NCI-H82 (cell line): ENCODE measurements at places on chromosomes 1 and 21.

- no peak for DNase-seq
Observed at GRCh38 chr1:45842786-45843185, 39.4 kb downstream of the MAST2 start.

GRCh38 chr1:245121523-245121922 is 33.3 kb upstream of the KIF26B start:
- DNase-seq = no peak

DNA sequence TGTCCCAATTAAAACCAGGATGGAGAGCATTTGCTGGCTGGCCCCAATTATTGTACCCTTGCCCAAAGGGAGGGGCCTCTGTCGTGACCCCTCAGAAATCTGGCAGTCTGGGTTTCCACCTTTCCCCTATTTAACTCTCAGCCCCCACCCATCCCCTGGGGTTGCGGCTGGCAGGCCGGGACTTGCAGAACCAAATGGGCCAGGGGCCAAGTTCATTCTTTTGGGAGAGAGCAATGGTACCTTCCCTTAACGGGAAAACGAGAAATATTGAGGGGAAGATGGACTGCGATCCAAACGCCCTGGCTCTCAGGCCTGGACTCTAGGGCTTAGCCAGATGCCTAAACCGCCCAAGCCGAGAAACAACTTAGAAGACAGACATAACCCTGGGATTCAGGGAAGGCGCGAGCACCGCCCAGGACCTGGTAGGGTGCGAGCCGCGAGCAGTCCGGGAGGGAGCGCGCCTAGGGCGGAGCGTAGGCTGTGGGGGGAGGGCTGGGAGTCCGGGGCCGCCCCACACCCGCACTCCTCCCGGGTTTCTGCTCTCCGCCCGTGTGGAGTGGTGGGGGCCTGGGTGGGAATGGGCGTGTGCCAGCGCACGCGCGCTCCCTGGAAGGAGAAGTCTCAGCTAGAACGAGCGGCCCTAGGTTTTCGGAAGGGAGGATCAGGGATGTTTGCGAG is at the start of gene SLC27A3:
SLC27A3 (plus strand) TSS at position 628 of the 678 bp plus-strand sequence. CDS start 91 bp downstream, outside the sequence.
- peak; percentile 84 for DNase-seq

GRCh38 chr21:42716074-42716473 is 62.7 kb downstream of the PDE9A start:
- no peak for DNase-seq

DNA sequence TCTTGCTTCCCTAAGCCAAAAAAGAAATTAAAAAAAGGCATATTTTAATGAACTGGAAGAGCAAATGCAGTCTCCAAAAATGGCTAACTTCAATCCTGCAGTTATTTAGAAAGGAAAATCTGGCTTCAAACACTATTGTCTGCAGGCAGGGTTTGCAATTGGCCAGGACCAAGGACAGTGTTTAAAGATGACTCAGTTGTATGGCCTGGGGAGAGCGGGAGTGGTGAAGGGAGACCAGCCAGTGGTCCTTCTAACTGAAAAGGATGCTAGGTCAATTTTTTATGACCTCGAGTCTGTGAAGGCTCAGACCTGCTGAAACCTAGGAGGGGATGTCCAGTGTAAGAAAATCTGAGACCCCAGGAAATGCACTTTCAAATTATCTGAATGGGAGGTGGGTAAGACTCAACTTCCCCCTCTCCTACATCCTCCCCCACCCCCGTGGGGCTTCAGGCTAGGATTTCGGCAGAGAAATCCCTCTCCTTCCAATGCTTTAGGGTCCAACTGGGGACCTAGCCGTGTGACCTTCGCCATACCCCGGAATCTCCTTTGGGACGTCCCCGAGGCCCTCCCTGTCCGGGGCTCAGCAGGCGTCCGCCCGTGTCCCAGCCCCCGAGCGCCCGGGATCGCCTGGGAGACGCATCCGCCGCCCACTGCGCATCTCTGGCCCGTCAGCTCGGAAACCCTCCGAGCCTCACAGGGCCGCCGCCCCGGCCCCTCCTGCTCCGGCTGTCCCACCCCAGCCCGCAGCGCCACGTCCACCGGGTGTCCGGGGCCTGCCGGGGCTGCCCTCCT is 602 bp upstream of the RIMKLA start:
- DNase-seq = peak; percentile 80

GRCh38 chr1:14590411-14591180 is 7.9 kb upstream of the KAZN start:
- DNase-seq = no peak

DNA sequence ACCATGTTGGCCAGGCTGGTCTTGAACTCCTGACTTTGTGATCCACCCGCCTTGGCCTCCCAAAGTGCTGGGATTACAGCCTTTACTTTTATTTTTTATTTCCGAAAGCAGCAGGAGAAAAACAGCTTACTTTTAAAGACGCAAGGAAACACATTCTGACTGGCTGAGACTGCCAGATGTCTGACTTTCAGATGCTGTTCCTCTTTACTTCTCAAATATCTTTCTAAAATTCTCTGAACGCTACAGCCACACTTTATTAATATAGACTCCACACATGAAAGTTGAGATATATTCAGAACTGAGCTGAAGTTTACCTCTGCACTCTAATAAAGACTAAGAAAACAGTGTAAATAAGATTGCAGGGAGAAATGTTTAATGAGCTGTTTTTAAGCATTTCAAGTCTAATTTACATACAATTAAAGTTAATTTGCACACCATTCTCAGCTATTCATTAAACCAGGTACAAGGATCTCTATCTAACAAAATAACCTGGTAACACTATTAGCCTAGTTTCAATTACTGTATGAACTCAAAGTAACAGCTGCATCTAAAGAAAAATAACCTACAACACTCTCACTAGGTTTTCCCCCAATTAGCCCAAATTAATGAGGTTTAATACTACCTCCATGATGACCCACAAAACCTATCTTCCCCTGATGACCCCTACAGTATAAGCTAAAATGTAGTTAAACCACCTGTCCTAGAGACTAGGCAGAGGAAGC is 24.9 kb downstream of the WASF2 start:
- no peak for DNase-seq

DNA sequence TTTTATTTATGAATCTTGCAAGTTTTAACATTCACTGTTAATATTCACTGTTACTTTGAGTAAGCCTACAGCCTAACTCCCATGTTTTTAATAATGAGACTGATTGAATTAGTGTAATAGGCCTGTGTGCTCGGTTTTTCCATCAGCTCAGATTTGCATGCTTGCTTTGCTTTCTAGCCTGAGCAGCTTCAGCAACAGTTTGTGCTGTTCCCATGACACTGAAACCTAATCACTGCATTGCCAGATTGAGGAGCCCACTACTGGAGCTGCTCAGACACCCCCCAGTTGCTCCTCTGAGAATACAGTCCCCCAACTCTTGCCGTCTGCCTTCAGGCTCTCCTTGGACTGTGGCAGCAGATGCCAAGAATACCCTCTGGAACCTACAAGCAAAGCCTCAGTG is 695.4 kb downstream of the BRINP3 start:
- peak; percentile 55 for DNase-seq

DNA sequence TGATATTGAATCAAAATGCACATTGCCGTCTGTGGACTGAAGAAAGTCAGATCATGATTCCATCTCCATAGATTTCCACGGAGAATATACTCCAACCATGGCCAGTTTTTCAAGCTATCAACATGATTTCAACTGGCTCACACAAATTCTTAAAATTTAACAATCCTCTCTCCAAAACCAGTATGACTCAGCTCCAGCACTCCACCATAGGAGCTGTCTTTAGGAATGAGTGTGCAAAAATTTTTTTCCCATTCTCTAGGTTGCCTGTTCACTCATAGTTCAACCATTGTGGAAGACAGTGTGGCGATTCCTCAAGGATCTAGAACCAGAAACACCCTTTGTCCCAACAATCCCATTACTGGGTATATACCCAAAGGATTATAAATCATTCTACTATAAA is 40.8 kb downstream of the RGL1 start:
- no peak for DNase-seq

- no peak for DNase-seq
Observed at GRCh38 chr1:15985611-15986297, 9.9 kb upstream of the ZBTB17 start.

DNA sequence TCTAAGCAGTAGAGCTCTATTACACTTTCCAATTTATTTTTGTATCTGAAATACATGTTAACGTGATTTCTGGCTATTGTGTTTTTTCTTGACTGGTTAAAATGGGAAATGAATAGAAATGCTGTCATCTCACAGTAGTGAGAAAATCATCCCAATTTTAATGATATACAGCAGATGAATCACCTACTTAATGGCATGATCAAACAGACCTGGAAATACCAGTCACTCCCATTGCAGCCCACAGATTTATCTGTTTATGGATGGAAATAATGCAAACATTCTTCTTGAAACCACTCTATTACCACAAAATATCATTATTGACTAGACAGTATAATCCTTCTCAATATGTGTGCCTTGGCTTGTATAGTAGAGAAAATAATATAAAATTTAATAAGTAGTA is 497.8 kb upstream of the ADAMTS5 start:
- DNase-seq = no peak

- DNase-seq = peak; percentile 46
Observed at GRCh38 chr1:41891199-41891896, 27.4 kb downstream of the HIVEP3 start.

GRCh38 chr1:53893999-53894636 is at the start of gene DIO1:
Gene DIO1, plus strand, starts transcription at chr1:53894187. Its CDS starts 24 bp downstream, at chr1:53894211.
- DNase-seq = no peak

- DNase-seq = no peak
Observed at GRCh38 chr1:93704052-93704451, 22.4 kb upstream of the BCAR3 start.

- DNase-seq = no peak
Observed at GRCh38 chr21:33241846-33242245, 12.1 kb downstream of the IFNAR2 start.
